Breast epithelium (tissue), 4 donors: ENCODE measurements at places on chromosomes 1 and 21.

- no peak for DNase-seq
Observed at GRCh38 chr1:245046769-245047168, 108.0 kb upstream of the KIF26B start.

- DNase-seq, result no peak
Observed at GRCh38 chr21:40166291-40166843, 299.1 kb downstream of the PCP4 start.

DNA sequence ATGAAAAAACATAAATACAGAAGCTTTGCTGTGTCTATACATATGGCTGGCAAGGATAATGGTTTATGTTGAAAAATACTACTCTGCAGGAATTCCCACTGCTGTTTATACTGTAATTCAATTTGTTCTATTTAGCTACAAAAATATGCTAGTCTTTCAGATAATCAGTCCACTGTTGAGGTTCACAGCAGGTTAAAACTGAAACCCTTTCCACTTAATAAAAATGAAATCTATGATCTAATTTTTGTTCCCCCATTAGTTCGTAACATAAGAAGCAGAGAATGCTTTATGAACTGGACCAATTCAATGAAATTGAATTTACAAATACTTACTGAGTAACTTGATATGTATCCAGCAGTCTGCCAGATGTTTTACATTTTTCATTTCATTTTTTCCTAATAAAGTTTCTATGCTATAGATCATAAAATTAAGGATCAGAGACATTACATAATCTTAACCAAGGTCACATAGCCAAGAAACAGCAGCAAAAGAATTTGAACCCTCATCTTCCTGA lies 360.1 kb upstream of the BEND5 start:
- DNase-seq, result no peak

DNA sequence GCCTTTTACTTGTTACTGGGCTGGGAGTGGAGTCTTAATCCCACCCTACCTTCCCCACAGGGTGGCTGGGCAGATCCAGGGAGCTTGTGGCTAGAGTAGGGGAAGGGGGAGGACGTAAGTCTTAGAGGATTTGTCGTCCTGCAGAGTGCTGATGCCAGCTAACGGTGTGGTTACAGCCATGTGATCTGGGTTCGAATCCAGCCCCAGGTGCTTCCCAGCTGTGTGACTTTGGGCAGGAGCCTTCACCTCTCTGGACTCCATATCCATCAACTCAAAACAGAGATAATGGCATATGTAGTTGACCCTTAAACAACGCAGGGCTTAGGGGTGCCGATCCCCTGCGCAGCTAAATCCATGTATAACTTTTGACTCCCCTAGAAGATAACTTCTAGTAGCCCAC lies 108.4 kb upstream of the TMEM51 start:
- no peak for DNase-seq

GRCh38 chr1:109357616-109358015 lies 40.1 kb downstream of the SORT1 start:
- DNase-seq, result no peak

- DNase-seq, result no peak
Observed at GRCh38 chr1:179875596-179876299, 1.9 kb downstream of the TOR1AIP2 start.

- DNase-seq, result no peak
Observed at GRCh38 chr1:151692226-151692625, 24.4 kb downstream of the CELF3 start.

DNA sequence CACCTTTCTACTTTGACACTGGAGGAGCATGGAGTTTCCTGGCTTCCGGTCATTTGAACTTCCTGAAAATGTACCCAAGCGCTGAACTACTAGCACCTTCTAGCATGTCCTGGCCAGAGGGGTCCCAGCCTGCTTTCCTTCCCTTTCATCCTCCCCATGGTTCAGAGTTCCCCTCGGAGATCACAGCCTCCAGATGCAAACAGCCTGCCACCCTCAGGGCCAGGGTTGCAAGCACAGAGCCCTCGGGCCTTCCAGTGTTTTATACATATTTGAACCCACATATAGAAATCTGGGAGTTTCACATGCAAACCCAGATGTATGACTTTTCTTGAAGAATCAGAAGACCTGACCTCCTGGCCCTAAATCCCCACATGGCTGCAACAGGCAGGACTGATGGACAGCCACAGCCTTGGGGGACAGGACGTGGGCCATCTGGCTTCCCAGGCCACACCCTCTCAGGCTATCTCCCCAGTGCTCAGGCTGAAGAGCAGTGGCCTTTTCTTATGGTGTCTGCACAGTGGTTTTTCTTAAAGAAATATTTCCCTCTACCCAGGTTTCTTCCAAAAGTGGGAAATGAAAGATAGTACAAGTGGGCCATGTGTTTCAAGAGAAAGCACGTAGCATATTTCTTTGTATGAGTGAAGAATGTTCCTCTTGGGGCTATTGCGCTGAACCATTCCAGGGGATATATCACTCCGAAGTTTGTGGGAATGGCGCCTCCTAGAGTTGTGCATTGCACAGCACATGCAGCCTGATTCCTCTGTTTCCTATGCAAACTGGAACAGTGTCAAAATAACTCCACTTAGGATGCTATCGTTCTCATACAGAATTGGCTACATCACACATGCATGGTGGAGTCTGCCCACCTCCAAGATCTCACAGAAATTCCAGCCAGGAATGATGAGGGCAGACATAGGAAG lies 232.0 kb upstream of the VAMP3 start:
- no peak for DNase-seq

- DNase-seq, result no peak
Observed at GRCh38 chr1:38098101-38098847, 51.7 kb upstream of the POU3F1 start.

- no peak for DNase-seq
Observed at GRCh38 chr1:162107911-162108310, 38.4 kb downstream of the NOS1AP start.

DNA sequence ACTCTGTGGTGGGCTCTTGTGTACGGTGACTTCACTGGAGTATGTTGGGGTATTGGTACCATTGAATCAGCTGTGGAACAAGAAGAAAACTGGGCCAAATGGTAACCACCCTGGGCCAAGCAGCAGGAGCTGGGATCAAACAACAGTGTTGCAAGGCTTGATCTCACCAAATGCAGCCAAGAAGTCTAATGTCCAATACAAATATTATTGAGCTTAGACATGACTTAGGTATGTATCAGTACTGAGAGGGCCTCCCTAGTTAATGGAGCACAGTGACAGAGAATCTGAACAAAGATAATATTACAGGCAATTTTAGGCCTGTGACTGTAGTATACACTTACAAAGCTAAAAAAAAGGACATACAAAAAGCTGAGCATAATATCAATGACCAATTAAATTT lies 604.8 kb downstream of the PLA2G4A start:
- no peak for DNase-seq

DNA sequence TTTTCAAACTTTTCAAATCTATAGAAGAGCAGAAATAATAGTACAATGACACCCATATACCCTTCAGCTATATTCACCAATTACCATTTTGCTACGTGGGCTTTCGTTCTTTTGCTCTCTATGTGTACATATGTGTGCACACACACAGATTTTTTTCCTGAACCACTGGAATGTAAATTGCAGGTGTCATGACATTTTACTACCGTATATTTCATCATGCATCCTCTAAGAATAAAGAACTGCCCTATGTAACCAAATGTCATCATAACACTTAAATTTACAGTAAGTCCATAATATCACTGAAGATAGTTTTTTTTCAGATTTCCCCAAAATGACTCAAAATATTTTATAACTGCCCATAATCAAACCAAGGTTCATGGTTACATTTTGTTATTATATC lies 88.4 kb upstream of the GFI1 start:
- DNase-seq, result no peak

DNA sequence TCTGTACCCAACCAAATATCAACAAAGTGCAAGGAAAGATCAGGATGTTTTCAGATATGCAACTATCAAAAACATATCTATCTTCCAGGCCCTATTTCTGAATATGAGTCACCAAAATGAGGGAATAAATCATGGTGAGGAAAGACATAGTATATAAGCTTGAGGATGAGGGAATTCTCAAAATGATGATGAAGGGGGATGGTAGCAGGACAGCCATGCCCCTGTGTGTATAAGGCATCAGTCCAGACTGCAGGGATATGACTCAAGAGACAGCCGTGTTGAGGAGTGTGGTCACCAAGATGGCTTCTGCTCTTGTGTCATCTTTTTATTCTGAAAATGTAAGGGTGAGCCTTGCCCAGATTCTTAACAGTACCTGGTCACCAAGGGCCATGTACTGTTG lies 4.4 kb upstream of the WDR64 start:
- no peak for DNase-seq

GRCh38 chr1:109502364-109502851 lies 7.1 kb downstream of the AMIGO1 start:
- no peak for DNase-seq

DNA sequence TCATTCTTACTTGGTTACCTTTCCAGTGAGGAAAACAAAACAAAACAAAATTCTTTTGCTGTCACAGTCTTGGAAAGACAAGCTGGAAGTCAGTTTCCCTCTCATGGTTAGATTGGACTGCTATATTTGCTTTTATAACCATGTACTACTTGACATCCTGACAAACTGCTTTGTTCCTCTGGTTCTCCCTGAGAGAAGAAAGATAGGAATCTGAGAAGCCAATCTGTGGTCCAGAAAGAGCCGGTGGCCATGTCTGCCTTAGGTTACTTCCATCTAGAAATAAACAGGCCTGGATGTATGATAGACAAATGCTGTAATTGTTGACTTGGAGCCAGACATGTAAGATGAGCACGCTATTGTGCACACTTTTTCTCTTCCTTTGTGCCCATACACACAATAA lies 330.0 kb downstream of the BRINP3 start:
- no peak for DNase-seq

DNA sequence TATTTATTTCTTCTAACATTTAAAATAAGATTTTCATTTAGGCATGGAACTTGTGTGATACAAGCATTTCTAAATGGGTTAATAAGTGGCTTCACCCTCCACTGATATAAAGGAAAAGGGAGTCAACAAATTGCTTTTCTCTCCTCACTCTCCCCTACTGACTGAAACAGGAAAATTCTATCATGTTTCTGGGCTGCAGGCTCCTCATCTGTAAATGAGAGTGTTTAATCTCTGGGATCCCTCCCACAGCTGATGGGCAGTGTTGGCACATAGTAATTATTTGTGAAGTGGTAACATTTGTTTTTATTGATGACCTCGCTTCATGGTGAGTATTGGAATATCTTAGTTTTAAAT lies 69.8 kb upstream of the WARS2 start:
- DNase-seq, result no peak

- DNase-seq, result no peak
Observed at GRCh38 chr21:35324372-35325220, 275.5 kb upstream of the RUNX1 start.

- no peak for DNase-seq
Observed at GRCh38 chr1:66352792-66353191, 181.2 kb upstream of the SGIP1 start.

- DNase-seq, result no peak
Observed at GRCh38 chr1:111467865-111468716, 5.7 kb upstream of the C1orf162 start.
